Hematopoietic multipotent progenitor cell treated with erythropoietin and hydrocortisone succinate and interleukin-3 and kit ligand, for 15 days (in vitro differentiated cells): ENCODE measurements at places on chromosomes 7 and 10.

DNA sequence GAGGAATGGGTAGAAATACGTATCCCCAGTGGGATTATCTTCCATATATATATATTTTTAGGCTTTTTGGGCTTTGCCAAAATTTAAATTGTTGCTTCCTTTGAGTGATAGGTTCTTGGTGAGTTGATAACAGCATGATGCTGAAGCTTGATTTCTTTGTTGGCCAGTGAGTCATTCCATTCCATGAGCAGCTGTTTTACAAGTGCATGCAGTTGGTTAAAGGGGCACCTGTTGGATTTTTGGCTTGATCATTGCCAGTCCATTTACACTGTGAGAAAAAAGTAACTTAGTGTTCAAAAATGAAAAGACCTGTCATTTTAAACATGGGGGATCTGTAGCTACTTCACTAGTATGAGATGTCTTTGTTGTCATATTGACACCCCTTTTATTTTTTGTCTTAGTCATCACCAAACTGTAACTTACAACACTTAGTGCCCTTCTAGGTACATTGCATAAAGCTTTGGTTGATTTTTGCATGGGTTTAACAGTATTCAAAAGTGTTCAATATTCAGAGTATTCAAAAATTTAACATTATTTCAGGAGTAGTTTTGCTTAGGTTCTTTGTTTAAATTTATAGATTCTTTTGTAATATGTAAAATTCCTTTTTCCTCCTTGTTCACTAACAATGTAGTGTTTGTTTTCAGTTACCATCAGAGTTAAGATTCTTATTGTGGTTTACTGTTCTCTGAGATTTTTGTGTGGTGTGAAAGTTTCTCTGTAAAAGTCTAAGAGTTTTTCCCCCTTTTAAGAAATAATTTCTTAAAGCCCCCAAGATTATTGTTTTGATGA is 8.8 kb downstream of the AKAP9 start:
- DNase-seq = no peak

- DNase-seq = no peak
These were observed 274.1 kb upstream of the COBL start for GRCh38 chr7:51590746-51591145.

- no peak for DNase-seq
These were observed 70.2 kb upstream of the CCDC71L start for GRCh38 chr7:106731187-106731586.

GRCh38 chr7:66699998-66700397 is 40.5 kb upstream of the RABGEF1 start:
- DNase-seq = no peak

GRCh38 chr10:131162211-131162610 is 149.3 kb downstream of the TCERG1L start:
- DNase-seq = no peak

- no peak for DNase-seq
These were observed 72.8 kb upstream of the GLCCI1 start for GRCh38 chr7:7895754-7896153.

GRCh38 chr10:132593900-132594876 is 56.6 kb downstream of the INPP5A start:
- DNase-seq = no peak

DNA sequence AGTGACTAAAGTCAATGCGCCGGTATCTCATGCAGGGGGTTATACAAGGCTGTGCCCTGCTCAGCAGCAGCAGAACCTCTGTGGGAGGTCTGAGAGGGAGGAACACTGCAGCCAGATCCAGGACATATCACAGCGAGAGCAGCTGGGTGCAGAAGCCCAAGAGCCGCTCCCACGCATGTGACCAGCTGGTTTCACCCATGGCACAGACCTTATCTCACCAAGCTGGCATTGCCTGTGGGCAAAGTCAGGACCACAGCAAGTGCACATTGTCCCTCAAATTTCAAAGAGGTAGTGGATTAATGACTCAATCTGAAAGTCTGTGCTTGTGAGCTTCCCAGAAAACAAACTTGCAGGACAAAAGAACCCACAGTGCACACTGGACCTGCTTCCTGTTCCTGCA is 31.6 kb upstream of the AKR1C1 start:
- DNase-seq = peak; percentile 36
